Kidney glomerular epithelial cell (primary cell): ENCODE measurements at places on chromosomes 3 and 15.

GRCh38 chr3:33318710-33319380, 41.6 kb downstream of the FBXL2 start:
- DNase-seq = no peak

- no peak for DNase-seq
These were observed 334.2 kb upstream of the IL12A start for GRCh38 chr3:159654183-159655134.

- no peak for DNase-seq
These were observed 13.5 kb upstream of the TTBK2 start for GRCh38 chr15:42933886-42934667.

DNA sequence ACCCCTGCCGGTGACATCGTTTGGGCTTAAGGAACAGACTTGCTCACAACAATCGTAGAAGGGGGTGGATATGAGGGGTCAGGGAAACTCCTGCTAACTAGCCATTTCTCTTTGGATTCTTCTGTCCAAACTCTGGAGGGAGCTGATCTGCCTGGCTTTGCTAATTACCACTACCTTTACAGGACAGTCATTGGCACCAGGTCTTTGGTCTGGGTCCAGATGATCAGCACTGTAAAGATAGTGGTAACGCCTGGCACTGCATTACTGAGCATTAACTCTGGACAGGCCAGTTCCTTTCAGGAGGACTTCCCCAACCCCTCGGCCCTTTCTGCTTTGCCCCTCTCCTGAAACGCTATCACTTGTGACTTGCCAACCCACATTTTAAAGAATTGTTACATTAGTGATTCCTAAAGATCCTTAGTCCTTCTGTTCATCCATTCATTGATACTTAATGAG, 788 bp downstream of the UQCC5 start:
- no peak for DNase-seq

GRCh38 chr3:82276992-82277391, 515.5 kb upstream of the GBE1 start:
- no peak for DNase-seq

DNA sequence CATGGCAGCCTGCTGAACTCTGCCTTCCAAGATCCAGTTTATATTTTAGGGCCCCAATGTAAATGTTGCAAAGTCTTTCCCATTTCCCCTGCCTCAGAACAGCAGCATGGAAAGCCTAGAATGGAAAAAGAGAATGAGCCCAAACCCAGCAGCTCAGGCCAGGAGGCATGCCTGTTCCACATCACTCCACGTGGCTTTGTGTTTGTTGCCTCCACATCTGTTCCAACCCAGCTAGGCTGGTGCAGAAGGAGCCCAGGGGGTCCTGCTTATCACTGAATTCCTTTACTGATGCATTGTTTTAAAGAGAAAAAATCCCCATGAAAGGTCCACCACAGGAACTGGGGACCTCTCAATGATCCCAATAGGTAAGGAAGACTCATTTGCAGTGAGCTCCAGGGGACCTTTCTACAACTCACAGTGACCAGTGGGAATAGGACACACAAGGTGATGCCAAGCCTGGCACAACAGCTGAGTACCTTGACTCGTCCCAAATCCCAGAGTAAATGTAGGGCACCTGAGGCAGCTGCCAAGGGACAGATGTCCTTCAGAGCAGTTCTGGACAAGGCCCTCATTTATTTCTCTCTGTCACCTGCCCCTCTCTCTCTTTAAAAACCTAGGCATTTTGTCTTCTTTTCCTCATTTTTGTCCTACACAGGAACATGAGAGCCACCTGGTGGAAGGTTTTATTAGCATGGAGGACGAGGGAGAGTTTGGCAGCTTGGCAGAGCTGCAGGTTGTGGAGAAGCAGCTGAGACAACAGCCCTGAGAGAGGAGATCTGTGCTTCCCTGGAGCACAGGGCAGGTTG, 41.7 kb upstream of the ADAMTS17 start:
- DNase-seq = peak; percentile 7
